HTR-8/SVneo (cell line): ENCODE measurements at places on chromosomes 13 and 19.

DNA sequence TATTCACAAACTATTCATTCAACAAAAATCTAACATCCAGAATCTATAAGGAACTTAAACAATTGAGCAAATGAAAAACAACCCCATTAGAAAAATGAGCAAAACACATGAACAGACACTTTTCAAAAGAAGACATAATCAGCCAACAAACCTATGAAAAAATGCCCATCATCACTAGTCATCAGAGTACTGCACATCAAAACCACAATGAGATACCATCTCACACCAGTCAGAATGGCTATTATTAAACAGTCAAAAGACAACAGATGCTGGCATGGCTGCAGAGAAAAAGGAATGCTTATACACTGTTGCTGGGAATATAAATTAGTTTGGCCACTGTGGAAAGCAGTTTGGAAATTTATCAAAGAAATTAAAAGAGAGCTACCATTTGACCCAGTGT, 487.6 kb downstream of the GPC6 start:
- DNase-seq = no peak

DNA sequence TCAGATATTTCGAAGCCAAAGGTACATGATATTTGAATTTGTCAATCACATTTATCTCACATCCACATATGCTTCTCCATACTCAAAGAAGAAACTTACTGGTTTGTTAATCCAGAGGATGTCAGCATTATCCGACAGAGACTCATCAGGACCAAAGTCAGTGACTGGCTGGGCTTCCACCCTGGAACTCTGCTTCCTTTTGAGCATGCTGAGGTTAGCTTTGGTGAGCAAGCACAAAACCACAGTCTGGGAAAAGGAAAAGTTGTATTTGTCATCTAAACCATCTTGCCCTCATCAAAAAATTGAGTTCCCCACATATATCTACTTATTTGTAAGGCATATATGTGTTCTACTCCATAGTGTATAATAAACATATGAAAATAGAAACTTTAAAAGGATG, 17.4 kb downstream of the NALCN start:
- DNase-seq = no peak

- DNase-seq = no peak
These were observed 144.0 kb upstream of the OBI1 start for GRCh38 chr13:78802912-78803311.

- no peak for DNase-seq
These were observed 309.2 kb downstream of the FGF9 start for GRCh38 chr13:21980049-21980448.

DNA sequence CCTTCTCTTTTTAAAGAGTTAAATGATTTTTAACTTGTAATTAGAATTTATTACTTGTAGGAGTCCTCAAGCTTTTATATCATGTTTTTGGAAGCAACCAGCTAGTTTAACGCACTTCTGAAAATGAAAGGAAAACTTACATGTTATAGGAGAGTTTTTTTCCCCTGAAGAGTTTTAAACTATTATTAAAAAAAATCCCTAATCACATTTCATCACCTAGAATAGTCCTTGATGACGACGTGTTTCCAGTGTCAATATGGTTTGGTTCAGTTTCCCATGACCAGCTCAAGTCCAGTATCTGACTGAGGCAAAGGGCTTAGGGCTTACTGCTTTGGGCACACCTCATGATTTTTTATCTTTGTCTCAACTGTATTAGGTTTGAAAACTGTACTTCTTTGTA, 36.0 kb downstream of the URI1 start:
- no peak for DNase-seq
